Thymus (tissue), 14 donors: ENCODE measurements at places on chromosomes 2 and 18. TPM values are rescaled to one million over a fixed set of nuclear protein-coding genes. Genes with fewer than 3 reads are reported as not detected.

GRCh38 chr2:20588918-20589871, 61.7 kb downstream of the HS1BP3 start:
- H3K4me3 ChIP-seq: no peak overlapping the region
- no peaks in the 10 kb centered on the region for H3K36me3 ChIP-seq
- peaks cover 5% of the 10 kb centered on the region for H3K4me1 ChIP-seq
- no peaks in the 10 kb centered on the region for H3K27me3 ChIP-seq

DNA sequence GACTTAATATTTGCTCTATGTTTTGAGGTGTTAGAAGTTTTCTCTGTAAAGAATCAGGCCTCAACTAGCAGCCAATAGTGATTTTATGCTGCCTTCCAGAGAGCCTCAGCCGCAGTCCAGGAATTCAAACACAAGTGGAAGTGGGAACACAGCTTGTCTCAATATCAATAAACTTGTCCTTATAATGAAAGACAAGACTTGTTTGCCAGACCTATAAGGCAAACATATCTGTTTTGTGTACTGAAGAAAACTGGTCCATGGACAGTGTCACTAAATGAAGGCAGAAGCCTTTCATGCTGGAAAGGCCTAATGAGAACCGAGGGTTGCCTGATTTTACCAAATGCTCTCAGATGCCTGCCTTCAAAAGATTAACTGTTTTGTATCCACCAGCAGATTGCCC, 182.2 kb downstream of the EPHA4 start:
- H3K27me3 ChIP-seq: no peaks in the 10 kb centered on the region
- no peak for DNase-seq
- no peaks in the 10 kb centered on the region for H3K36me3 ChIP-seq
- H3K27ac ChIP-seq: no peak overlapping the region
- no peaks in the 10 kb centered on the region for H3K4me1 ChIP-seq

- no peak for DNase-seq
- peaks cover 2% of the 10 kb centered on the region for H3K27me3 ChIP-seq
- no peaks in the 10 kb centered on the region for H3K4me1 ChIP-seq
- no peak overlapping the region for H3K4me3 ChIP-seq
- no peak overlapping the region for H3K27ac ChIP-seq
Observed at GRCh38 chr2:27186613-27187345, 25.1 kb upstream of the ATRAID start.

DNA sequence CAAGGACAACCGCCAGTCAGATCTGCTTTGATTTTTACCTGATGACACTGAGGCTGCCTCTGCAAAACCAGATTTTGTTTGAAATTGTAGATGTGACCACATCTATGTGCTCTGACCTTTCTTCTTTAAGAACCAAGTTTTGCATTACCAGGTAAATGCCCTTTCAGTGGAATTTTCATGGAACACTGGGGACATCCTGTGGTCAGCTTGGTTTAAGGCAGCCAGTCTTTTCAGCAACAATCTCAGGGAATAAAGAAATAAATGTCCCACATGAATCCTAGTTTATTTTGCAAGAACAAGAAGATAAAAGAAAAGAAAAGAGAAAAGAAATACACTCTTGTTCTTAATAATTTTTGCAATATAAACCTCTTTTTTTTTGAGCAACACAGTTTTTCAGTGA, 90.6 kb downstream of the POU3F3 start:
- peaks cover 2% of the 10 kb centered on the region for H3K27me3 ChIP-seq
- H3K4me1 ChIP-seq: peaks cover 7% of the 10 kb centered on the region
- no peak for DNase-seq
- H3K36me3 ChIP-seq: no peaks in the 10 kb centered on the region

DNA sequence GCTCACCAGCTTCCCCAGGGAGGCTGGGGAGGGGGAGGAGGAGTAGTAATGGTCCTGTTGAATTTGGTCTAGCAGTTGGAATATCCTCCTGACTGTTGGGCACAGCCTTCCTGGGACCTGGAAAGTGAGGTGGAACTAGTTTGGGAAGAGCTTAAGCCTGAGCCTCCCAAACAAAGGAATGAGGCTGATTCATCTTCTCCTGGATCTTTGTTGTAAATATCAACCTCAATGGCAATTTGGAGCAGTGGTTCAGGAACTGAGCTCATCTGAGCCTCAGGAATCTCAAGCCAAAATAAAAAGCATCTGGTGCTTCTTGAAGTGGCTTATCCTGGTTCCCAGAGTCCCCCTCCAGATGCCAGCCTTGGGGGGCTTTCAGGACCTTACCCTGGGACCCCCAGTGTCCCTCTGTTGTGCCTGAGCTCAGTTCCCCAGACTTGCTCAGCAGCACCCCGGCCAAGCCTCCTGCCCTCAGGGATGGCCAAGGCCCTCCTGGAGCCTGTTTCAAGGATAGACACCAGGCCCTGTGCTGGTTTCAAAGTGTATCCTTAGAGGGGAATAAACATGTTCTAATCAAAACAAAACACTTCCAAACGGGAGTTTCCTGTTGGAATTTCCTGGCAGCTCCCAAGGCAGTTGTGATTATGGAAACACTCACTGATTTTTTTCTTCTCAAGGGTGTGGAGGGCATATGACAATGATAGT, 112.6 kb downstream of the DDX1 start:
- no peaks in the 10 kb centered on the region for H3K36me3 ChIP-seq
- no peaks in the 10 kb centered on the region for H3K4me1 ChIP-seq

DNA sequence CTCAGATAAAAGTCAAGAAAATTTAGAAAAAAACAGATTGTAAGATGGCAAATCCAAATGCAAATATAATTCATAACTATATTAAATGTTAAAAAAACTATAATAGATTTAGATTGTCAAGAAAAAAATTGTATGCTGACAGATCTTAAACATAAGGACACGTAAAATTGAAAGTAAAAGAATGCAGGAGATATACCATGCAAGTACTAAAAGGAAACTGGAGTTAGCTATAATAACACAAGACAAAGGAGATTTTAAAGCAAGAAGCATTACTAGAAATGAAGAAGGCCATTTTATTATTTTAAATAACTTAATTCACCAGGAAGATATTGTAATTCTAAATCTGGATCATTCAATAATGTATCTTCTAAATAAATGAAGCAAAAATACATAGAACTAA, 48.3 kb downstream of the TTC21B start:
- H3K4me3 ChIP-seq: no peak overlapping the region
- no peaks in the 10 kb centered on the region for H3K27me3 ChIP-seq
- no peak for DNase-seq
- H3K27ac ChIP-seq: no peak overlapping the region

LIMS3 gene
- total RNA-seq: 0.94 TPM

CYP27A1 gene
- 21.9 TPM for total RNA-seq

- no peak overlapping the region for H3K27ac ChIP-seq
- no peak overlapping the region for H3K4me3 ChIP-seq
- no peaks in the 10 kb centered on the region for H3K4me1 ChIP-seq
- no peaks in the 10 kb centered on the region for H3K36me3 ChIP-seq
Observed at GRCh38 chr2:226211439-226211838, 588.2 kb downstream of the IRS1 start.

DNA sequence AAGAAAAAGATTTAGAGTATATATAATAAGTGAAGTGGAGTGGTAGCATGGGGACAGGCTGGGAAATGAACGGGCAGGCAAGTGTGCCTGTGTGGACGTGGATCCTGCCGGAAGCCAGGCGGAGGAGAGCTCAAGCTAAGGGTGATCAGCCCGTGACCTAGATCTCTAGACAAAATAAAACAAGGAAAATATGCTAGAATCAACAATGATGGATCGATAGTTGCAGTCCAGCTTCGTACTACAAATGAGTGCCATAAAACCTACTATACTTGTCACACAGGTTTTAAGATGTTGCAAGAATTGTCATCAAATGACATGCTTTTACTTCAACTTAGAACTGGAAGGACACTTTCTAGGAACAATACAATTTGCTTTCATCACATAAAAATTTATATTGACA, 8.5 kb downstream of the EIF2AK2 start:
- H3K36me3 ChIP-seq: peaks cover 21% of the 10 kb centered on the region
- H3K4me3 ChIP-seq: no peak overlapping the region
- H3K27me3 ChIP-seq: no peaks in the 10 kb centered on the region
- no peak for DNase-seq

CASP8 gene
- total RNA-seq: 49.4 TPM
